Effector memory CD4-positive, alpha-beta T cell (primary cell): ENCODE measurements at places on chromosomes 3 and 15.

GRCh38 chr3:127761441-127761801 is 60.9 kb downstream of the MGLL start:
- DNase-seq = no peak

DNA sequence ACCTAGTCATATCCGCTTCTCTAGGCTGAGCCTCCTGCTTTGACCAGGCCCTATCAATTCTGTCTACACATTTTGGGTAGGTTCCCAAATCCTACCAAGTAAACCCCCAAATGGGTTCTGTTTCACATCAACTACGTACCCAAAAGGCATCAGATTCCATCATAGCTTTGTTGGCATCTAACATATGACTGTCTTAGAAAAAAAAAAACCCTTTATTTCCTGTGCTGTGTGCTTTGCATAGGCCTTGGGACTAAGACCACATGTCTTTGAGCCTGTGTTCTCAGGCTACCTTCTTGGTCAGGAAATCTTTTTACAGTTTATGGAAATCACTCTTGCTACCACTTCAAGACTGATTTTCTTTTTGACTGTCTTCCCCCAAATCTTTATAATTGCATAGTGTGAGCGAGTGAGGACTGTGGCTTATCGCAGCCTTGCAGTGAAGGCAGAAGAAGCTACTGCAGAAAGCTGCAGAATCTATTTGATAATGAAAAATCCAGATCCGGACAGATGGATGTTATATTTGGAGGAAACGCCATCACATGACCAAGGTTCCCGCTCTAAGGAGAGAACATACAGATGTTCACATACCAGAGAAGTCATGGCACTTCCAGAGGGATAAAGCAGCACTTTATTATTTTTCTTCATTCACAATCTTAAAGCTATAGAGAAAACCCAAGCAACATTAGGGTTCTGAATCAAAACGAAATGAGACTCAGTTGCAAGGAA is 111.2 kb downstream of the EOMES start:
- DNase-seq = no peak

DNA sequence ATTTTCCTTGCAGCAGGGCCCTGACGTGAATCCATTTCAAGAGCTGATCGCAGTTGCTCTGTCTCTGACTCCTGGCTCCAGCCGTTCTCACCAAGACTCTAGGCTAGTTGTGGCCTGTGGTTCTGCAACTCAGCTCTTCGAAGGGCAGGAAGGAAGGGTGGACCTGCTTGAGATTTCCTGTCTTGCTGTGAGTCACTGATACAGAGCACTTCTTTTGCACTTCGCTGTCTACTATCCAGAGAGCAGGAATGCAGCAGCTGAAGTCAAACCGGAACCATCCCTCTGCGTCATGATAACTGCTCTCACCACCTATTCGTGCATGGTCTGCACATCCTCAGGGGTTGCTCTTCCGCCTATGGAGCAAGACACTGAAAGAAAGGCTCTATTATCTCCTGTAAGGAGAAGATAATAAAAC is 59.7 kb downstream of the RAP2B start:
- DNase-seq = peak; percentile 82

- DNase-seq = no peak
These were observed 12.6 kb downstream of the KAT2B start for GRCh38 chr3:20052851-20053250.

GRCh38 chr15:59313641-59314332 is 58.9 kb downstream of the MYO1E start:
- no peak for DNase-seq

GRCh38 chr15:31272558-31273257 is 53.9 kb upstream of the KLF13 start:
- DNase-seq = no peak

DNA sequence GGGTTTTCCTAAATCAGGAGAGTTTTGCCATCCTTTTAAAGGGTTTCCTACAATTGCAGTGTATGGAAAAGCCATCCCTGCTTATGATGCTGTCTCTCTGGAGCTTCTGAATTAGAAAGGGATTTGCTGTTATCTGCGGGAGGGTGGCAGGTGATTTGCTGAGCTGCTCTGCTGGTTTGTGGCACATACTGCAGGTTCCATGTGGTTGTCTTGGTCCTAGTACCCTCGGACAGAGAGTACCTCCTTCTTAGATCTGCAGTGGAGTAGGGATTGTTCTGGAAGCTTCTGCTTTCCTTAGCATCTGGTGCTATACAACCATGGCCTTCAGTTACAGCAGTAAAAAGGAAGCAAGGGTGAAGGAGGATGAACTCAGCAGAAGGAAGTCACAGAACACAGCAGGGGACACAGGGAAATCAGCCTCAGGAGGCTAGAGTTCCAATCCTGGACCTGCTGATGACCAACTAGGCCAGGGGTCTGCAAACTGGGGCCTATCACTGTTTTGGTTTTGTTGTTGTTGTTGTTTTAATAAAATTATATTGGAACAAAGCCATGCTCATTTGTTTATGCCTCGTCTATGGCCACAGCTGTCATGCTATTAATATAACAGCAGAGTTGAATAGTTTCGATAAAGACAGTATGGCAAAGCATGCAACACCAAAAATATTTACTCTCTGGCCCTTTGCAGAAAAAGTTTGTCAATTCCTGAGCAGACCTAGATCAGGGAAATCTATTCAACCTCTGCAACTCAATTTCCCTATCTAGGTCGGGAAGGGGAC is 39.5 kb downstream of the STARD5 start:
- no peak for DNase-seq

DNA sequence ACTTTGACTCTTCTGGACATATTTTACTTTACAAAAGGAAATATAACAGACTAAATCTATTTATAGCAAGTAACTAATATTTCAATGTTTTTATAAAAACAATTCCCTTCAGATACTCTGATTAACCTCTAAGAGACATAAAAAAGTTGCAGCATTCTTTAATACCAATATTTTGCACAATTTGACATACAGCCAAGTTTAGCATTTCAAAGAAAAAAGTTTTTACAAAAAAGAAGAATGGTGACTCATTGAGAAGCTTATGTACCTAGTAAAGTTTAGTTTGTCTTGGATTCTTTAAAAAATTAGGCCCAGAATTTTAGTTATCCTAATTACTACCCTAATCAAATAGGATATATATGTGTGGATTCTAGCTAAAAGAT is 17.6 kb downstream of the DAZL start:
- DNase-seq = no peak

DNA sequence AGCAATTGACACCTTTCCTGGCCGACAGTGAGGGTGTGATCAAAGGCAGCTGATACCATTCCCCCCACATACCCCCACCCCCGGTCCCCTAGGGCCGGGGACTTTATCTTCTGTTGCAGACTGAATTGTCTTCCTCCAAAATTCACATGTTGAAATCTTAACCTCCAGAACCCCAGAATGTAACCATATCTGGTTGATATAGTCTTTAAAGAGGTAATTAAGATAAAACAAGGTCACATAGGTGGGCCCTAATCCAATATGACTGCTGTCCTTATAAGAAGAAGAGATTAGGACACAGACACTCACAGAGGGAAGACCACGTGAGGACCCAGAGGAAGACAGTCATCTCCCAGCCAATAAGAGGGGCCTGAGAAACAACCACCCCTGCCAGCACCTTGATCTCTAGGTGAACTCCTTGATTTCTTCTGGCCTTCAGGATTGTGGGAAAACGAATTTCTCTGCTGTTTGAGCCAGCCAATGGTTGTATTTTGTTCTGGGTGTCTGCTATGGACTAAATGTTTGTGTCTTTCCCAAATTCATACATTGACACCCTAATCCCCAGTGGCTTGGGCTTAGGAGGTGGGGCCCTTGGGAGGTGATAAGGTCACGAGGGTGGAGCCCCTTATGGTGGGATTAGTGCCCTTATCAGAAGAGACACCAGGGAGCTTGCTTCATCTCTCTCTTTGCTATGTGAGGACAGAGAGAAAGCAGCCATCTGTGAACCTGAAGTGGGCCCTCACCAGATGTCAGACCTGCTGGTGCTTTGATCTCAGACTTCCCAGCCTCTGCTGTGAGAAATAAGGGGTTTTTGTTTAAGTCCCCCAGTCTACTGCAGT is 144.0 kb downstream of the CHSY1 start:
- DNase-seq = no peak

DNA sequence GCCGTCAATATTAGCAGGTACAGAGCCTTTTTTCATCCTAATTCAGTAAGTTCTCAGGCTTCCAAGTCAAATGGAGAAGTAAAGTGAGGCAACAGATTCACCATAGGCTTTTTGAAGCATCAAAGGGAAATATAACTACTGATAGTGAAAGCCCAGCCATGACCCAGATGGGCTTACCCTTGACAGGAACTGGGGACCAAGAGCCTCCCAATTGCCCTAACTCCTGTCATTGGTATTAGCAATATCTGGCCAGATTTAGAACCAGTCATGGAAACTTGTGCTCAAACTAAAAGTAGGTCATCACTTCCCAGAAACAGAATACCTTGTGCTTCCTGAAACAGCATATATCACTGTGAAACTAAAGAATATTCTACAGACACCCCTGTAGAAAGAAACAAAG is 33.0 kb downstream of the NME9 start:
- DNase-seq = no peak

DNA sequence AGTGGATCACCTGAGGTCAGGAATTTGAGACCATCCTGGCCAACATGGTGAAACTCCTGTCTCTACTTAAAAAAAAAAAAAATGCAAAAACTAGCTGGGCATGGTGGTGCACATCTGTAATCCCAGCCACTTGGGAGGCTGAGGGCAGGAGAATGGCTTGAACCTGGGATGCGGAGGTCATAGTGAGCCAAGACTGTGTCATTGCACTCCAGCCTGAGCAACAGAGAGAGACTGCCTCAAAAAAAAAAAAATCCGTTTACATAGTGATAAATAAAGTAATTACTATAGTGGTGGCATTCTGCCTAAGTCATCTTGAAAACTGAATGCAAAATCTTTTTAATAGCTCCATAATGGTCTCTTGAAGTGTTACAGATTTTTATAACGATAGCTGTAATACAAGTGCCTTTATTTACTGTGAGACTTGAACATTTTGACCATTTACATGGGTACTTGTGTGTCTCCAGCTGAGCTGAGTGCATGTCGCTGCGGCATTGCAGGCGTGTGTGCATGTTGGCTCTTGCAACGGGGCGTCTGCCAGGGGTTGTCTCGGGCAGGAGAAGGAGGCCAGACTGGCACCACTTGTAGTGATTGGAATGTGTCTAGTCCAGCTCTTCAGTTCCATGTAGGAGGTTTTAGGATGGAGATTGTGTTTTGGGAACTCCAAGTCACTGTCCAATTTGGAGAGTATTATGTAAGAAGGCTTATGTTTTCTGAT is 111.9 kb downstream of the IGF1R start:
- no peak for DNase-seq

- DNase-seq = no peak
These were observed 655.4 kb upstream of the GBE1 start for GRCh38 chr3:82416830-82417229.

DNA sequence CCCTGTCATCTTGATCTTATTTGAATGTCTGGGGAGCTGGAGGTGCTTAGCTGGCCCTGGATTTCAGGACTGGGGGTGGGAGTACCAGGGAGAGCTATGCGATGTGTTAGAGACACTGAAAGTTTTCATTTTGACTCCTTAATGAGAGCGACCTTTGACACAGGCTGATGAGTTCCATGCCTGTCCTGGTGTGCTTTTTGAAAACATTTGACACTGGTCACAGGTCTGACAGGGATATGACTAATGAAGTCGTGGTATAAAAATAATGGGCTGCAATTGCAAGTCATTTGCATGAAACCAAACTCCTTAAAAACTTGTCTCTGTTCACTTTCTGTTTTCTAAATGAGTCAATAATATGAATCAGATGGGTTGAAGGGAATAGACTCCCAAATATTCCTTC is 81.9 kb downstream of the MECOM start:
- no peak for DNase-seq

GRCh38 chr3:168267179-168267578 is 171.5 kb upstream of the GOLIM4 start:
- DNase-seq = no peak

DNA sequence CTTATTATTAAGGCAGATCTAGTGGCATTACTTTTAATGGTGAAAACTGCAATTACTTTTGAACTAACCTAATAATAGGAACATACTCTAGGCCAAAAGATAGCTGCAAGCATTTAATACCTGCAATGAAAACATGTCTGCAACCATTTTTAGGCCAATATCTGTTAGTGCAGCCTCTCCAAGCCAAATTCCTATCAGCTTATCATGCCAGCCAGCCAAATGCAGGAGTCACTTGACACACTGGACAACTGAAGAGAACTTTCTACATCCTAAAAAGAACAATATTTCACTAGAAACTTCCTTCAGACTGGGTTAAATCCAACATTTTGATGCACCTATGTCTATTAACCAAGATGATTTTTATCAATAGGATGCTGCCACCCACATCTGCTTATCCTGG is 33.8 kb downstream of the CCDC54 start:
- DNase-seq = no peak

GRCh38 chr3:136277634-136278033 is 27.5 kb downstream of the PCCB start:
- no peak for DNase-seq

- no peak for DNase-seq
These were observed 16.9 kb upstream of the IFT57 start for GRCh38 chr3:108239082-108239481.

GRCh38 chr15:80228959-80229610 is 22.9 kb downstream of the CTXND1 start:
- DNase-seq = no peak

DNA sequence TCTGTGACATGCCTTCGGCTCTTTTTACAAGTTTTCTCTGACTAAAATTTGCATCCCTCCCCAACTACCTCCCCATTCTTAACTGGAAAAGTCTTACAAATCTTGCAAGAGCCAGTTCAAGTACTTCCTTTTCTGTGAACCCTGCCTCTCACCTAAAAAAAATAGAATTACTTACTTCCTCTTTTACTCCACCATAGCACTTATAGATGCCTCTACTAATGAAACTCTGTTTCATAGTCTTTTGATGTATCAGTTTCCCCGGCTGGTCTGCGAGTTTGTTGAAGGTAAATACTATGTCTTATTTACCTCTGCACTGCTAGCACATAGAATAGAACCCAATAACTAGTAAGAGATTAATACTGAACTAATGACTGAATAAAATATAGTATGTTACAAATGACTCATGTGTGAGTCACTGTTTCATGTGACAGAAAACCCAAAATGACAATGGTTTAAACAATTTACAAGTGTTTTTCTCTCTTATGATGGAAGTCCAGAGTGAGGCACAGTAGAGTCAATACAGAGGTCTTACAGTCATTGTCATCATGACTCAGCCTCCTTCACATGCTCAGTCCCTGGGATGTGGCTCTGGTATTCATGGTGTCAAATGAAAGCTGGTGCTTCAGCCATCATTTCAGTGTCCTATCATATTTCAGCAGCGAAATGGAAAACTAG is 393.5 kb downstream of the RSL24D1 start:
- no peak for DNase-seq

GRCh38 chr3:195148549-195148948 is 122.4 kb downstream of the XXYLT1 start:
- no peak for DNase-seq

DNA sequence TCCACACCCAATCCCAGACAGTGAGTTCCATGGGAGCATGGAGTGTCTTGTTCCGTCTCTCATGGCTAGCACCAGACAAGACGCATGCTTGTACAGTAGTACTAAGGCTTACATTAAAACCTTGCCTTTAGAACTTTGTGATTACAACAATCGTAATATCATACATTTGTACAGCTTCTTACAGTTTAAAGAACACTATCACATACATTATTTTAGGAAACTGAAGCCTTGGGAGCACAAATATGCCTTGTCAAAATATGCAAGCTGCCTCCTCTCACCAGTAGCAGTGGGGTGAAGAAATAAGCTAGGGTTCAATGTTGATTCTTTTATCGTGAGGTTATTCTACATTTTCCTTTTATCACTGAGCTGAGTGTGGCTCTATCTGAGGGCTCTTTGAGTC is 36.8 kb downstream of the ADAMTSL3 start:
- DNase-seq = no peak

GRCh38 chr15:65888981-65889380 is 19.7 kb downstream of the RAB11A start:
- DNase-seq = no peak
